ENCODE measurements at places on chromosomes 7 and 10.

- DNase-seq, result no peak
These were observed 411.4 kb downstream of the PAXIP1 start for GRCh38 chr7:154591544-154591943.

DNA sequence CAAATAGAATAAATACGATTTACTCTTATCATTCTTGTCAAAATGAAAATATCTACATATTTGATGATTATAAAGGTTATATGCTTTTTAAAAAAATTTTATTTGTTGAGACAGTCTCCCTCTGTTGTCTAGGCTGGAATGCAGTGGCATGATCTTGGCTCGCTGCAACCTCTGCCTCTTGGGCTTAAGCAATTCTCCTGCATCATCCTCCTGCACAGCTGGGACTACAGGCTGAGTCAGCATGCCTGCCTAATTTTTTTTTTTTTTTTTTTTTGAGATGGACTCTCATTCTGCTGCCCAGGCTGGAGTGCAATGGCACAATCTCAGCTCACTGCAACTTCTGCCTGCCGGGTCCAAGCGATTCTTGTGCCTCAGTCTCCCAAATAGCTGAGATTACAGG lies 48.9 kb downstream of the PUS7 start:
- no peak for DNase-seq

- DNase-seq, result no peak
These were observed 76.3 kb downstream of the CACNB2 start for GRCh38 chr10:18216482-18216881.

GRCh38 chr10:68348265-68348741 lies 15.6 kb upstream of the PBLD start:
- DNase-seq, result no peak

GRCh38 chr7:141161550-141162535 lies 88.0 kb downstream of the TMEM178B start:
- no peak for DNase-seq

- DNase-seq, result no peak
These were observed 127.9 kb upstream of the AKR1E2 start for GRCh38 chr10:4698075-4698474.

DNA sequence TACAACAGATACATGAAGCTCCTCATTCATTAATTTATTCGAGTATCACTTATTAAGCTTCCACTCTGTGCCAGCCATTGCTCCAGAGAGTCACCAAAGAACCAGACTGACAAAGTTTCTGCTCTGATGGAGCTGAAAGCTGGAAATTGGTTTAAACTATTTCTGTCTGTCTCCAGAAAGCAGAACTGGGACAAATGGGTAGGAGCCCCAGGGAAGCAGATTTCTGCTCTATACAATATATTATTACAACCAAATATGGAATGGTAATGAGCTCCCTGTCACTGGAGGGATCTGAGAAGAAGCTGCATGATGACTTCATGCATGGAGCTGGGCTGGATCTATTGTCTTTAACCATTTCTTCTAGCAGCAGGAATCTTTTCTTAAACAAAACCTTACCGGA lies 165.4 kb upstream of the ADO start:
- DNase-seq, result no peak

GRCh38 chr10:99435986-99436638 lies 5.7 kb upstream of the GOT1 start:
- DNase-seq, result no peak

DNA sequence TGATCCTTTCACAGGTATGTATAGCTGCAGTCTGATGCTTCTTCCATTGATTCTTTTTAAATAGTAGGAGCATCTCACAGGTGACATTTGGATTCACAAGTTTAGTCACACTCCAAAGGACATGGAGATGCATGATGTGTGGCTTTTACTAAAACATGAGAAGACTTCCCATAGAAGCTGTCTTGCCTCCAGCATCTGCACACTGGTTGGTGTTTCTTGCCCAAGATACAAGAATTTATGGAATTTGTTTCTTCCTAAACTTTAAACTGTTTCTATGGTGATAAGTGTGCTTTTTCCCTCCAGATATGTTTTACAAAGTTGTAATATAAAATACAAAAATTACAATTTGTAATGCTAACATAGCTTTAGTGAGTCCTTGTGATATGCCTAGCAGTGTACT lies 24.2 kb downstream of the ADIRF start:
- DNase-seq, result no peak

GRCh38 chr10:129929343-129930292 lies 34.5 kb downstream of the EBF3 start:
- DNase-seq, result no peak

DNA sequence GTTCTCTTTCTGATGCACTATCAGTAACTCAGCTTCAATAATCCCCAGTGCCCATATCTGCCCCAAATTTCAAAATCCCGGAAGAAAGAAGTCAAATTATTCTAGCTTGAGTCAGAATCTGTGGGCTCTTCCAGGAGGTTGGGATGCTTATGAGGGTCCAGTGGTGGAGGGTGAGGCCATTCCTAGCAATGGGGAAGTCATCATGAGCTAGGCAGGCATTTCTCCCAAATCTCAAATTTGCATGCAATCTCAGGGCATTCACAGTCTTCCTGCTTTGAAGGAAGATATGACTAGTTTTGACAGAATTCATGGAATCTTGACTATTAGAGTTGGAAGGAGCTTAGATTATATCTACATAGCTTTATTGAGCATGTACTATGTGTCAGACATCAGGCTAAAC lies 164.3 kb upstream of the AGK start:
- DNase-seq, result no peak

DNA sequence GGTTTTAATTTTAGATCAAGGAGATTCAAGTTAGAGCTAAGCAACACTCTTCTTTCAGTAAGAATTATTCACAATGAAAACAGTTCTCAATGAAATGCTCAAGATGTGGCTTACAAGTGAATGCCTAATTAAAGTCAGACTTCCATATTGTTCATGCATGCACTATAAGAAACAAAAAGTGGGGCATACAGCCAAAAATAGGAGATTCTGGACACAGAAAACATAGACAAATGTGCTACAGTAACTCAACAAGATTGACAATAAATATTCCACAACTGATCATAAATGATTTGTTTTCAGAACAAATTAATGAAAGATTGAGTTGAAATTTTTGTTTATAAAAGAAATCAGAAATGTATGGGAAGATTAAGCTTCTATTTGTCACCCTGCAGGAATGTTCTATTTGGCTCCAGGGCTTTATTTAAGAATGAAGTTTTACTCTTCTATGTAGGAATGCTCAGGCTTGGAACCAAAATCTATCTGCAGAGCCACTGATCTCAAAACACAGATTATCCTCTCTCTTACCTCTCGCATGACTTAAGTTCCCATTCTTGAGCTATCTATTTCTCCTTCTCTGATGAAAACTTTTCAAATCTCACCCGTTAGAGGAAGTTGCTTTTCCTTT lies 89.0 kb upstream of the PIP4K2A start:
- no peak for DNase-seq

DNA sequence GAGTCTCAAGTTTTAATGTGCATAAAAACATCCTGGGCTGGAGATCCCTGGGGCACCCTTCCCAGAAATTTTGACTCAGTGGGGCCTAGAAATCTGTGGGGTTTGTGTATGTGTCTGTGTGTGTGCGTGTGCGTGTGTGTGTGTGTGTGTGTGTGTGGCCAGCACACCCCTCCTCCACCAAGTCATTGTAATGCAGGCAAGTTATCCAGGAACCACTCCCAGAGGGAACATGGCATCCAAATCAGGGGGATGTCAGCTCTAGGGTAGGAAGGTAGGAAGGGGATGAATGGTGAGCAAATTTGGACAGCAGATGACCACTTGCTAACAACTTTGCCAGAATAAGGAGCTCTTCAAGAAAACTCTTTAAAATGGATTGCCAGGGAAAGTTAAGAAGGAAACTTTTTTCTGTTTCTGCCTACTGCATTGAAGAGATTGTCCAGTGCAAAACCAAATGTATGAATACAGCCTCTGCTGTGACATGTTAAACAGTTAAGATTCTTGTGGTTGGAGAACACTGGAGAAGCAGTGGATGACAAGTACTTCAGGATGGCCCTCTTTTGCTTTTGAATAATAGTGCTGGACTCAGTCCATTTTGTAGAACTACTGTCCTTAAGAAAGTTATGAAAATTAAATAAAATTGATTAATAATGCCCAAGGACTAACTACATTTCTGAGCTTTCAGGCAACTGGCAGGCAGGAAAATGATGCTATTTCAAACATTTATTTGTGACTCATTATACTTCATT lies 12.3 kb downstream of the STAMBPL1 start:
- no peak for DNase-seq

DNA sequence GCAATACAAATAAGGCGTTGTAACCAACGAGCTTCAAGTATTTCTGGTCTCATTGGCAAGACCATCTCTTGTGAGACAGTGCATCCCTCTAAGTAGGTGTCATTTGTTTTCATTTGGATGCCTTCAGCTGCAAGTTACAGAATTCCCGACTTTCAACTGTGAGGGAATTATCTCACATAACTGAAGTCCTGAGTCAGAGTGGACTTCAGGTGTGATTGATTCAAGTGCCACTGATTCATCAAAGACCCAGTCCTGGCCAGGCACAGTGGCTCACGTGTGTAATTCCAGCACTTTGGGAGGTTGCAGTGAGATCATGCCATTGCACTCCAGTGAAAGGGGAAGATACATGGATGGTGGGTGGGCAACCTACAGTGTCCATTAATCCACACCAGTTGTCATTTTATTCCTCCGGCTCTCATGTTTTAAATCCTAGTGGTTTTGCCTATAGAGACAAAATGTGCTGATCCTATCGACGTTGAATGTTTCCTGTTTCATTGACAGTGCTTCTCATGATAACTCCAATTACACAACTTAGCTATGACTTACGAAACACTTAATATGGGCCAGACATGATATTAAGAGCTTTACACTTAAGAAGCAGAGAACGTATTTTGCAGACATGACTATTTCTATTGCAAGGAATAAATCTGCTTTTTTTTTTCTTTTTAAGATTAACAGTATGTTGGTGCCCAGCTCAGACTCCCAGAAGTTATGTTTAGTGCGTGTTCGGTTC lies 268.0 kb downstream of the FRMD4A start:
- DNase-seq, result no peak

- DNase-seq, result no peak
These were observed 55.0 kb downstream of the PODXL start for GRCh38 chr7:131501422-131501821.

DNA sequence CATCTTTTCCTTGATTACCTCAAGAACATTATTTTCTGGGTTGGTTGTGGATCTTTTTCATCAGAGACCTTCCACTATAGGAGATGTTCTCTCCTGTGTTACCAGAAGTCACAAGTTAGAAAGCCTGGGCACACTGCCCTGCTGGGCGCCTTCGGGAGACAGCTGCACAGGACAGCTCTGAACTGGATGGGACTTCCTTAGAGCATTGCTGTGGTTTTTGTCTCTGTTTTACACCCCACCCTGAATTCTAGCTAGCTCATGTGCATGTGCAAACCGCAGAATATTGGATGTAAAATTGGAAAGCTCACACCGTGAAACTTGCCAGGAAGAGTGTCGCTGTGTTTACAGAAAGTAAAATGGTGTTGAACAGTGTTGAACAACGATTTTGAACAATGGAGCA lies 54.4 kb upstream of the SEC61G start:
- DNase-seq, result no peak

DNA sequence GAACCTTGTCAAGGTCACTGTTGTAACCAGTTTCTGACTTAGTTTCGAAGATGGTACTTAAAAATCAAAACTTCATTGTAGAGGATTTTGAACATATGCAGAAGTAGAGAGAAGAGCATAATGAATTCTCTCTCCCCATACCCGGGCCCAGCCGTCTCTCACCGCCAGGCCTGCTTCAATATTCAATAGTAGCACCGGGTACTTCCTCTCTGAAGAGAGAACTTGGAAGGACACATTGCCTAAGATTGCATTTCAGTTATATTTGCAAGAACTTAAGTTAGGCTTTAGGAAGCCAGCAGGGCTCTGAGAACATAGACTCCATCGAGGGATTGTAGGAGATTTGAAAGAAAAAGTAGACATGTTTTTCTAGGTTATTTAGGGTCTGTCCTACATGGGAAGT lies 19.1 kb downstream of the LMTK2 start:
- DNase-seq, result no peak

GRCh38 chr10:80493522-80494051 lies 39.5 kb downstream of the TSPAN14 start:
- DNase-seq, result no peak

DNA sequence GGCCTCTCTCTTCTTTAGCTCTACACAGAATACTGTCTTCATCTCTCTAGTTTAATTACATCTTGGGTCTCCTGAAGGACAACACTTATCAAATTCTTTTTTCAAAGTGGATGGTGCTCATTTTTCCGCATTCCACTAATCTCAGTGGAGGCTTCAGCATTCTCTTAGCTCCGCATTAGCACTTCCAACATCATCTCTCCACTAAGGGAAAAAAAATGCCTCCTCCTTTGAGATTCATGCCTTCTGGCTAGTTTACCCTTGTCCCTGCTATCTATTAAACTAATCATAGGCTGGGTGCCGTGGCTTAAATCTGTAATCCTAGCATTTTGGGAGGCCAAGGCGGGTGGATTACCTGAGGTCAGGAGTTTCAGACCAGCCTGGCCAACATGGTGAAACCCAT lies 9.2 kb downstream of the PPP3CB start:
- DNase-seq, result no peak

GRCh38 chr7:93592588-93593266 lies 18.2 kb upstream of the CALCR start:
- DNase-seq, result no peak

DNA sequence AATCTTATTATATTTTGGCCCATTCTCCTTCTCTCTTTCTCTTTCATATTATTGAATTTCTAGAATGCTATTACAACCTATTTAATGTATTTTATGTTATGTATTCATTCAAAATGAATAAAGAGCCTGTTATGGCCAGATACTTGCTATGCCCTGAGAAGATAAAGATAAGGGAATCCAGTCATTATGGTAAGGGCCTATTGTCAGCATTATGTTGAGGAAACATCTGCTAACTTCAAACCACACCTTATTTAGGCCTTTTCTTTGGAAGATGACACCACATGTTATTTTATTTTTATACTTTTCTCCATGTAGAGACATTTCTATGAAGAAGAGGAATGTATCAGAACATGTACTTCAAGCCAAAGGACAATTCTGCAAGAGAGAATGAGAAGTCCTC lies 60.5 kb upstream of the MPP7 start:
- no peak for DNase-seq

DNA sequence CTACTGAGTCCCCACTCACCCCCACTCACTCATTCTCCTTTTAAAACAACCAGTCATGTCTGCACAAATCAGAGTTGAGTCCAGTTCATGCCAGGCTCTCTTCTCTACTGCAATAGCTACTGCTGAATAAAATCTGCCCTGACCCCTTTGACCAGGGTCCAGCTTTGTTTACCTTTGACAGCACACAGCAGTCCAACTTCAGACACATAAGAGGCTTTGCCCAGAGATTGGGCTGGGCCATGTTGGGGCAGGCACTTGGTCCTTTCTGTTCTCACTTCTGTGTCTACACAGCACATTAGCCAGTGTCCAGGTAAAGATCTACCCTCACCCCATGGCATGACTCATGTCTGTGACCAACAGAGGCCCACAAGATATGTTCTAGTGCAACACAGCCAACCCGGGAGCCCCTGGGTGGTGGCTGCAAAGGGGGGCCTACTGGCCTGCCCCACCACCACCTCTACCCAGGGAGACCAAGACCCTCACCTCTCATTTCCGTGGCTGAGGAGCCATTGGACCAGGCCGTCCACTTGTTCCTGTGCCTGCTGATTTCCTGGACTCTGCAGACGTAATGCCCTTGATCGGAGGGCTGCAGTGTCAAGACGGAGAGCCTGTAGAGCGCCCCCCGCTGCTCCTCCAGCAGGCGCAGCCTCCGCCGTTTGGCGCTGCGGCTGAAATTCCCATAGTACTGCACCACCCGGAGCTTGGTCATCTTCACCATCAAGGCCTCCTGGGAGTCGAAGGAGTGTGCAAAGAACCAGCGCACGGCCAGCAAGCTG lies 8.0 kb downstream of the VSTM4 start:
- DNase-seq, result no peak

- DNase-seq, result no peak
These were observed 893.9 kb downstream of the CCSER2 start for GRCh38 chr10:85222300-85222699.
